ENCODE measurements at places on chromosomes 11 and 22.
A peak's percentile ranks its signal among the peaks of the same experiment; 100 is the strongest.

DNA sequence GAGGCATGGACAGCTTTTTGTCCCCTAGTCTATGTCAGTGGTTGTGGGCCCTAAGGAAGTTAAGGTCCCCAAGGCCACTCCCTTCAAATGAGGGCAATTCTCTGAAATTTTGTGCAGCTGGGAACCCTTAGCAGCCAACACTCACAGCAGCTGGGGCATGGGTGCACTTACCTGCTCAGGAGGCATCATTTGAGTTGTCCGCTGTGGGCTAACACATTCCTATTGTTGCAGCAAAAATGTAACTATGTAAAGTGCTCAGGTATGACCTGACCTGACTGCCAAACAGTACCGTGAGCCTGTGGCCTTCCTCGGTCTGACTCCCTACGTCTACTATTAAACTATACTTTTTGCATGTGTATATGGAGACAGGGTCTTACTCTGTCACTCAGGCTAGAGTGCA, 5.8 kb upstream of the MRTFA start:
- no peak for DNase-seq

GRCh38 chr22:38176170-38176741, 5.4 kb downstream of the PLA2G6 start:
- DNase-seq = no peak

DNA sequence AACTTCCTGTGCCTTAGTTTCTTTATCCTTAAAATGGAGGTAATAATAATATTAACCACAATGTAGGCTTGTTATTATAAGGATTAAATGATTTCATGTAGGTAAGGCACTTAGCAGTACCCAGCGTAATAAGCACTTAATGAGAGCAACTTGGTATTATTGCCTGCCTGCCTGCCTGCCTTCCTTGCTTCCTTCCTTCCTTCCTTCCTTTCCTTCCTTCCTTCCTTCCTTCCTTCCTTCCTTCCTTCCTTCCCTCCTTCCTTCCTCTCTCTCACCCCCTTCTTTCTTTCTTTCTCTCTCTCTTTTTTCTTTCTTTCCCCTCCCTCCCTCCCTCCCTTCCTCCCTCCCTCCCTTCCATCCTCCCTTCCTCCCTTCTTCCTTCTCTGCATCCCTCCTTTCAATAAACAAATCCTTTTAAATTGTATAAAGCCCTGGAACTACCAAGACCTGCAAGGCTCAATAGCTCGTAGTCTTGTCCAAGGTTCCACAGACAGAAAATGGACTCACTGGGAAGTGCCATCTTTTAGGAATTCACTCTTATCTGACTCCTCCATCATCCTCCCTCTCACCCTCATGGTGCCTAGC, 20.7 kb upstream of the TIMP3 start:
- no peak for DNase-seq

GRCh38 chr11:27497284-27497866, 9.2 kb downstream of the LIN7C start:
- DNase-seq = no peak

- no peak for DNase-seq
Measured at GRCh38 chr22:26709617-26710390, 52.4 kb downstream of the MIAT start.

GRCh38 chr11:38060920-38061319, 1462.9 kb upstream of the RAG2 start:
- DNase-seq = no peak

GRCh38 chr11:27319072-27319471, 43.9 kb downstream of the CCDC34 start:
- DNase-seq = peak; percentile 8

- DNase-seq = peak; percentile 49
Measured at GRCh38 chr11:111429066-111429506, 50.0 kb upstream of the POU2AF1 start.

- DNase-seq = no peak
Measured at GRCh38 chr11:114194702-114195101, 101.5 kb upstream of the NNMT start.

GRCh38 chr11:69396051-69396947, 85.2 kb upstream of the LINC01488 start:
- no peak for DNase-seq

- DNase-seq = no peak
Measured at GRCh38 chr11:58600510-58600909, 21.6 kb downstream of the ZFP91 start.

DNA sequence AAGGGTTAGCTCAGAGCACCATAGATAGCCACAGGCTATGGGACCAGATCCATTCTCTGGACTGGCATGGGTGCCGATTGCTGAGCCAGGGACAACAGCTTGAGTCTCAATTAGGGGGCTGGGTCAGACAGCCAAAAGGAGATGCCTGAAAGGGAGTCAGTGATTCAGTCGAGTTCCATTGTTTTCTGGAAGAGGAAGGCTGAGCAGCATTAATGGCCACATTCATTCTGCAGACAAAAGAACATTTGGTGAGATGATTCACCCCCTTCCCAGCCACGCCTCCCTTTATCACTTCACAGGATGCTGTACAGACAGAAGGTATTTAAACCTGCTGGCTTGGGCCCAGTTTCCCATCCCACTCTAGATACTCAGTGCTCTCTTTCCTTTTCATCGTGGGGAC, 131.9 kb downstream of the ADAMTS15 start:
- no peak for DNase-seq

- no peak for DNase-seq
Measured at GRCh38 chr11:1656670-1657069, 27.1 kb downstream of the KRTAP5-5 start.

DNA sequence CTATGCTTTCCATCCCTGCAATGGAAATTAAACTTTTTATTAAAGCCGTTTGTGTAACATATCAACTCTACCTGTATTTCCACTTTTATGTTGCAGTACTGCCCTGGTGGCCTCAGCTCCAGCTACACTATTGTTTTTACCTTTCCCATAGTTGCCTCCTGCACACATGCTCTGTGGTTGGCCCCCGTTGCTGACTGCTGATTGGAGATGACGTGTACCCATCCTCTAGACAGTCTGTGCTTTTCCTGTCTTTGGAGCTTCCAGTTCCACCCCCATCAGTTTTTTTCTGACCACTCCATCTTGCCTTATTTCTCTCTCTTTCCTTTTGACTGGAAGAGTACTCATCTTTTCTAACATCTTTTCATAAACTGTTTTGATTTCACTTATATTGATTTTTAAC, 123.8 kb downstream of the TEAD1 start:
- no peak for DNase-seq

DNA sequence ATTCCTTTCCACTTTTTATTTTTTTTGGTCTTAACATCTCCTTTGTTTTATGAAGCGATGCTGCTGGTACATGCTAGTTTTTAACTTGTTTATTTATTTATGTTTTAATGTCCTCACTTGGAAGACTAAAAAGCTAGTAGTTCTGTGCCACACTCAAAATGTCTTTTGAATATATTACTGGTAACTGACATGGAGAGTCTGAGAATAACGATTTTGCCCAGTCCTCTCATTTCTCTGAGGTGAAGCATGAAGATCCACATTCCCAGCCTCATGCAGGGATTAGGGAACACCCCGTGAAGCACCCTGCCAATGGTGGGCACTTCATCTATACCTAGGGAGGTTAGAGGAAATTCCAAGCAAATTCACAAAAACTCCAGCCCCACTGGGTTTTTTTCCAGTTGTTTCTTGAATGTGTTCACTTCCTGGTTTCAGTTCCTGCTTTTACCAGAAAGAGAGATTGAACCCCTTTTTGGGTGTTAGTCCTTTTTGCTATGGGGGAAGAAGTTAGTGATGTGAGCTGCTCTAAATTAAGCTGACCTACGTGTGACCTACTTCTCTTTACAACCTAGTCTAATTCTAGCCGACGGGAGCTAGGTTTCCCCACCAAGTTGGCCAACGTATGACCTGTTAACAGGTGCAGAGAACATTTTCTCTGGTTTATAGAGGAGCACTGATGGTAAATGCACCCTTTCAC, 106.1 kb downstream of the SLC1A2 start:
- DNase-seq = no peak

- no peak for DNase-seq
Measured at GRCh38 chr11:40513281-40513680, 946.2 kb downstream of the LRRC4C start.

GRCh38 chr22:33597274-33597985, 322.8 kb downstream of the LARGE1 start:
- no peak for DNase-seq

- peak; percentile 69 for DNase-seq
Measured at GRCh38 chr22:46563381-46564083, 26.1 kb upstream of the CELSR1 start.

- no peak for DNase-seq
Measured at GRCh38 chr11:977830-978720, 52.4 kb downstream of the AP2A2 start.

DNA sequence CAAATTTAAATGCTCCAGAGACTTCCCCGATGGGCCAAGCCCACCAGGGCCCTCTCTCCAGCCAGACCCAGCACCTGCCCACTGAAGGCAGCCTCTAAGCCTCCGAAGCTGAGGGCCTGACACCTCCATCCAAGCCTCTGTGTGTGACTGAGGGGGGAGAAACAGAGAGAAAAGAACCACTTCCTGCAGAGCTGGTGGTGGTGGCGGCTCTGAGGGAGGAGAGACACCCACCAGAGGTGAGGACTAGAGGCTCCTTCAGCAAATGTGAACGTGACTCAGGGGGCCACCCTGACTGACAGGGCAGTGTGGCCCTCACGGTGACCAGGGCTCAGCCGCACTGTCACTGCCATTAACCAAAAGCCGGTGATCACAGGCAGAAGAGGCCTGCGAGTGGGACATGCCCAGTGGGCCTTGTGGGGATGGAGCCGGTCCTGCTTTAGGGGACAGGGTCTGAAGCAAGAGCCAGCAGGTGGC, 31.0 kb upstream of the CD5 start:
- peak; percentile 43 for DNase-seq

DNA sequence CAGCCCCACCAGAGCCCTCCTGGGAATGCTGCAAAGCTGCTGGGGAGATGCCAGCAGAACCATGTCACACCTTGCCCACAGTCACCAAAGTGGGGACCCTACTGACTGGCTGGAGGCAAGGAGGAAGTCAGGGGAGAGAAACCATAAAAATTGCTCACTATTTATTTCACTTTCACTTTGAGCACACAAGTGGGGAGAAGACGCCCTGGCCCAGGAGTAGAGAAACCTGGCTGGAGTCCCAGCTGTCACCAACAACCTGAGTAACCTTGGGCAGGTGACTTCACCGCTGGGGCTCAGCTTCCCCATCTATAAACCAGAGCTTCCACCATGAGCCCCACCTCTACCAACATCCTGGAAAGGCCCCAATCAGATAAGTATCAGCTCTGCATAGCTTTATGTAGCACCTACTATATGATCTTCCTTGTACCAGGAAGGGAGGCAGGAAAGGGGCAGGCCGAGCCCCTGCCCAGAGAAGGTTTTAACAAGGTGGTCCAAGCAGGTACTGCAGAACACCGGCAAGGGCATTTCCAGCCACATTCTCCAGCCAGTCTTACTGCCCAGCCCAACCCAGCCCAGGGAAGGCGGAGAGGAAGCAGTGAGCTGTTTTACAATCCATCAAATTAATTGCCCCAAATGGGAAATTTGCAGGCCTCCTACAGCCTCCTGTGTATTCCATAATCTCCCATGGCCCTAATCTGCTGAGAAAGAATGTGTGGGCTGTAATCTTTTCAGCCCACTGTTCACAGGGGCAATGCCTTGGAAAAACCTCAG, 27.6 kb downstream of the PLEKHA7 start:
- DNase-seq = peak; percentile 6

- no peak for DNase-seq
Measured at GRCh38 chr22:44369916-44370801, 57.4 kb upstream of the SHISAL1 start.

DNA sequence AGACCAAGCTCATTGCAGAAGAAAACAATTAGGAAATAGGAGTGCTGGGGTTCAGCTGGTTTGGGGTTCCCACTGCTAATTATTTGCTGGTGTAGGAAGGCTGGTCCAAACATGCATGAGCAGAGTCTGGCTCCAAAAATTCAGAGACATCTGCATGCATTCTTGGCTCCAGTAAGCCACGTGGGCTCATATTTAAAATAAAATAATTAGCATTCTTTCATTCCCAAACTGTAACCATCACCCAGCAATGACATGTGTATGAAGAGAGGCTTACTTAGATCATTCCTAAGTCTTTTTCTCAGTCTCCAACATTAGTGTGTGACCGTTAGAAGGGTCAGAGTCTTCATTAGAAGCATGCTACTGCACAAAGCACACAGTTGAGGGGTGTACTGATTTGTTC, 58.4 kb downstream of the EFCAB6 start:
- no peak for DNase-seq

DNA sequence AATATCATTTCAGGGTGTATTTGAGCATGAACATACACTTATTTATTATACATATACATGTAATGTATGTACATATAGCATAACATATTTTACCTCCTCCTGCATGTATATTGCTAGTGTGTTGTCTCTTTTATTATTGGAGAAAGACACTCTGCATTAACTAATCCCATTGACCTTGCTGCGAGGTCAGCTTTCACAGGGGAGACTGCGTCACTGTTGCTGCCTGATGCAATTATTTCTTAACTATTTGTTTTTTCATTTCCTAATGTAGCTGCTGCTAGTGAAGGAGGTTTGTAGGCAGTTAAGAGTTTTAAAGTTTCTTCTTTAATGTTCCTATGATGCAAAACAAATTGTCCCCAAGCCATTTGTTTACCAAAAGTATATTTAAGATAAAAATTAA, 185.4 kb upstream of the CNTN5 start:
- no peak for DNase-seq

GRCh38 chr22:45516163-45516562, 13.5 kb downstream of the FBLN1 start:
- no peak for DNase-seq

GRCh38 chr11:404551-405264, 10.1 kb downstream of the SIGIRR start:
- no peak for DNase-seq

DNA sequence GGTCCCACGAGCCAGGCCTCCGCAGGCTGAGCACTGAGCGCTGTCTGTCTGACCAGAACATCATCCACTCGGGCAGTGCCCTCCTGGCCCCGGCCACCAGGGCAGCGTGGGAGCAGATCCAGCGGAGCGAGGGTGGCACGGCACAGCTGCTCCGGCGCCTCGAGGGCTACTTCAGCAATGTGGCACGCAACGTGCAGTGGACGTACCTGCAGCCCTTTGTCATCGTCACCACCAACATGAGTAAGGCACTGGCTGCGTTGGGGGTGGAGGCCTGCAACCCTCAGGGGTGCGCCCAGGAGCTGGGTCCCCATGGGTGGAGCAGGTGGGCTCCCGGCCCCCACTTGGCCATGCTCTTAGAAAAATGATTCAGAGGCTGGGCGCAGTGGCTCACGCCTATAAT, 49.7 kb upstream of the PRODH start:
- no peak for DNase-seq

DNA sequence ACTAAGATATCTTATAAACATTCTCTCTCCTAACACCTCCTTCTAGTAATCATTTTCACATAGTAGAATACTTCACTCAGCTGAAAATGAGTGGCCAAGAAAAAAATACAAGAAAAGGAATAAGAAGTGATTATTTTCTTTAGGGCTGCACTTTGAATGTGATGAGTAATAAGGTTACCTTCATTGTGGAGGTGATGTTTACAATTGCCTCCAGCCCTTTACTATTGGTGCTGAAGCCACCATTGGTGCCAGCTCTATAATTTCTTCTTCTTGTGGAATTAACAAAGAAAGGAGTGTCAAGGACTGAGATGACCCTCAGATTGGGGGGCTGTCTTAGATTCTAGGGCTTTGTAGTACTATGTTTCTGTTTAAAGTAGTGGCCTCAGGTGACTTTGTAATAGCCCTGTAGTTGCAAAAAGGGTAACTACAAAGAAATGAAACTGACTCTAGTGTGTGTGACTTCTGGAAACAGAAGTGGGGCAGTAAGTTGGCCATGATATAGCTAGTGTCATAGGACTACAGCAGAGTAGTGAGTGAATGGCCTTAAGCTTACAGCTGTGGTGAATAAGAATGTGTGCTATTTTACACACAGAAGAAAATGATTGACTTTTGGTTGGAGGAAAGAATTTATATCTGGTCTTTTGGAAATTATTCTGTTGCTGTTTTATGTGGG, 287.2 kb downstream of the TMEM135 start:
- DNase-seq = no peak
